ENCODE measurements at places on chromosomes 13 and 19.
A peak's percentile ranks its signal among the peaks of the same experiment; 100 is the strongest.

GRCh38 chr13:112193463-112194166 is 126.7 kb downstream of the SOX1 start:
- DNase-seq = no peak

GRCh38 chr19:51513968-51514367 is 12.4 kb upstream of the SIGLEC12 start:
- DNase-seq = no peak

DNA sequence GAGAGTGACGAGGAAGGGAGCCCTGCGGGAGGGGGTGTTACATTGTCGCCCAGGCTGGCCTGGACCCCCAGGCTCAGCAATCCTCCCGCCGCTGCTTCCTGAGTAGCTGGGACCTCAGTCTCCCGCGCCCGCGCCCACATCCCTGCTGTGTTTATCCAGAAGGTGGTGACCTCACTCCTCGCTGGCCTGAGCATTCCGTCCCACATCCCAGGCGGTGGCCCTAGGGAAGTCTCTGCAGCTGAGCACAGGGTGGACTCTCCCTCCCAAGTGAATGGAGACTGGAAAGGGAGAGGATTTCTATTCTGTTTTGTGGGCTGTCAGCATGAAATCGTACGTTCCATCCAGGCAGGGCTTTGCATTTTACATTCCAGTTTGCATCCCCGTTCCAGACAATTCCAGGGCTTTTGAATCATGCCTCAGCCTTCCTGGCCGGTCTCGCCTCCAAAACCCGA is 401 bp upstream of the ZNF765 start:
- DNase-seq = no peak

- DNase-seq = peak; percentile 20
Observed at GRCh38 chr19:43638995-43639518, 593 bp downstream of the CADM4 start.

DNA sequence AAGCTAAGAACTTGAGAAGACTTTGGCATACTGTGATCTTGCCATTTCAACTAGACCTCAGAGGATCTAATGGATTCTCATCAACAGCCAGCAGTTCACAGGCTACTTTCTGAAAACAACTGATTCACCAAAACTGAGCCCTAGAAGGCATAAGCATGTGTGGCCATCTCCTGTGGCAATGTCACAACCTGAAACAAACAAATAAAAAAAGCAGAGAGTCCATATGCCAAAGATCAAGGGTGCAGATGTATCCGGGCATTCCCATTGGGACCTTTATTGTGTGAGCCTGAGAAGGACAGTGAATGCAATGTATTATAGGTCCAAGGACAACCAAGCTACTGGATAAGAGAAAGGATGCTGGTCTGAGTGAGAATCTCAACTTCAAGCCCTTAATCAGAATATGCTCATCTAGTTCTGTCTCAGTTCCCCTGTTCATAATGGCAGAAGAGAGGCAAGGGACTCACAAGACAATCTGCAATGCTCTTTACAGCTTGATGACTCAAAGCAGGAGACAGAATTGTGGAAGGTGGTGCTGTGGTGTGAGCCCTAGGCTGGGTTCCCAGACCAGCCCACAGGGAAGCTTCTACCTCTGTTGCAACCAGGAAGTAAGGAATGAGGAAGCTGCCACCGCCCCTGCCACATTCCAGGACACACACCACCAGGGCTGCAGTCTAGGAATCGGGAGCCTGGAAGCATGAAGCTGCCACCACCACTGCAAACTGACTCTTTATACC is 133.7 kb downstream of the RAP2A start:
- DNase-seq = peak; percentile 3

GRCh38 chr13:100860866-100861265 is 186.3 kb upstream of the TMTC4 start:
- DNase-seq = no peak

GRCh38 chr13:93867481-93867880 is 612.0 kb downstream of the DCT start:
- no peak for DNase-seq

DNA sequence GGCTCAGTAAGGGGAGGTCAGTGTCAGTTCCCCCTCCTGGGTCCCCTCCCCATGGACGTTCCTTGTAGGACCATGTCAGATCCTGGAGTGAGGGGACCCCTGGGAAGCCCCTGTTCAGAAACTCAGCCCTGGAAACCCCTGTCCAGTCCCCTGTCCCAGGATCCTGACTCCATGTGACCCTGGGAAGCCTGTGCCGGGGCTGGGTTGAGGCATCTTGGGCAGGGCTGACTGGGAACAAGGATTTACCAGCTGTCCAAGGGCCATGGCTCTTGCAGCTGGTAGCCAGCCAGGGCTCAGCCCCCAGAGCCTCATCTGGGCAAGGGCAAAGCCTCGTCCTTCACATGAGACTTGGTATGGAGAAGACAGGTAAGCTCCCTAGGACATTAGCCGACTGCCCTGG is 25.1 kb downstream of the CEACAM4 start:
- no peak for DNase-seq

- DNase-seq = no peak
Observed at GRCh38 chr19:45771311-45771933, 2.4 kb upstream of the SIX5 start.

- DNase-seq = no peak
Observed at GRCh38 chr13:31172535-31172934, 10.8 kb upstream of the HSPH1 start.

Data from globus pallidus (tissue), 1 donor.